CD4-positive, alpha-beta T cell treated with Interleukin-10 for 1 hour (primary cell): ENCODE measurements at places on chromosomes 5 and 9.

DNA sequence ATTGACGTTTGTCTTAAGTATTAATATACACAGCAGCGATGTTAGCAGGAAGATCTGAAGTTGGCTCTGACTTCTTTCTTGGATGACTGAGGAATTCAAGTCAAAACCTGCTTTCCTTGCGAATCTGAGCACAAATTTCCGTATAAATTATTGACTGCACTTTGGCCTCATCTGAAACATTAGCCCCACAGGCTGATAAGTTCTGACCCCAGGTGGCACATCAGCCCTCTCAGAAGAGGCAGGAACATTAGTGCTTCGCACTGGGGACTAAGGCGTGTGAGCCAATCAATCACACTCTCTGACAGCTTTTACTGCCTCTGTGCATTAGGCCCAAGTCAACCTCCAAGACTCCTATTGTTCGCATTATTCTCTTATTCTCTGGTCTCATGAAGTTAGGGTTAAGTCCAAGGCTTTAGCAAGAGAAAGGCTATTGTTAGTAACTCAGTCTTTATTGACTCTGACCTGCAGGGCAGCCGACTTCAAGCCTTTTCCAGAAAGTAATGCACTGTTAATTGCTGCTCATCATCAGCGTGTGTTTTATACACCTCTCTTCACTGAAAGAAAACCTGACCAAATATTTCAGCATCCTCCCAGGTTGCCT is 84.2 kb downstream of the ZNF608 start:
- DNase-seq = no peak

GRCh38 chr9:129291041-129291501 is 113.0 kb upstream of the IER5L start:
- DNase-seq = no peak

DNA sequence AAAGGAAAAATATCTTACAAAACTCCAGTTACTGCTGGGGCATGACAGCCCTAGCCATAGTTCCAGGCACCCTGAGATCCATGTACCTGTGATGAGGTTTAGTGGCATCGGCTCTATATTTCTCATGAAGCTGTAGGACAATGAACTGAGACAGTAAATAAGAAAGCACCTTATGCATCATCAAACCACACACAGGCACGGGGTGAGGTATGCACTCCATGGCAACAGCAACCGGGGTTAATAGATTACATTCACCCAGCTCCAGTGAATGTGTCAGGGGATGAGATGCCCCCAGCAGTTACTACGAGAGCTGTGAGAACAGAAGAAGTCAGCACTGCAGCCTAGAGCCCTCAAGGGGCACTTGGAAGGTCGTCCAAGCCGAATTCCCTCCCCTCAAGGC is 162.0 kb upstream of the S1PR3 start:
- no peak for DNase-seq

DNA sequence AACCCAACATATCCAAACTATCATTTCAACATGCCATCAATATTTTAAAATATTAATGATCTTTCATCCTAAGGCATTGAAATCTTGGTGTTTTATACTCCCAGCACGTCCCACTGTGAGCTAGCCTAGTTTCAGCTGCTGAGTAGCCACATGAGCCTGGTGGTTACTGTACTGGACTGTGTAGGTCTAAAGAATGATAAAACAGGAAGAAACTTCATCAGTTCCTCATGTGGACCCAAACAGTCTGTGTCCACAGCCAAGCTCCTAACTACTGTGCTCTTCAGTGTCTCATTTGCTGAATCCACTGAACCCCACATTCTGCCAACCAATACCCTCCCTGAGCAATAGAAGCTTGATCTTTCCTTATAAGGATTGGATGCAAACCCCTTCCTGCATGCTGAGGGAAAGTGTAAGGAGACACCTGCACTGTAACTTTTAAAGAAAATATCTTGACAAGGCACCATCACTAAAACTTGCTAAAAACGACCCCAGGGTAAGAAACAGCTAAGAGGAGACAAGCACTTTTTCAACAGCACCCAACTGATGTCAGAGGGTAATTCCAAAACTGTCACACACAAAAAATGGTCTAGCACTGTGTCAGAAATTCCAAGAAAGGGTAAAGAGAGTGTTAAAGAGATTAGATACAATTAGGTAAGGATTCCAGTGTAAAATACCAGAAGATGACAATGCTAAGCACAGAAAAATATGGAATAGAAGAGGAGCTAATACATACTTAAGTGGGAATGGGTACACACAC is 126.9 kb downstream of the SPOCK1 start:
- DNase-seq = no peak

GRCh38 chr9:93298498-93299417 is 114.8 kb downstream of the WNK2 start:
- no peak for DNase-seq

- DNase-seq = no peak
Observed at GRCh38 chr9:75041041-75041440, 12.9 kb upstream of the CARNMT1 start.

GRCh38 chr5:80871541-80871961 is 88.6 kb upstream of the RASGRF2 start:
- DNase-seq = no peak

- DNase-seq = no peak
Observed at GRCh38 chr5:79263290-79263689, 27.4 kb downstream of the JMY start.

DNA sequence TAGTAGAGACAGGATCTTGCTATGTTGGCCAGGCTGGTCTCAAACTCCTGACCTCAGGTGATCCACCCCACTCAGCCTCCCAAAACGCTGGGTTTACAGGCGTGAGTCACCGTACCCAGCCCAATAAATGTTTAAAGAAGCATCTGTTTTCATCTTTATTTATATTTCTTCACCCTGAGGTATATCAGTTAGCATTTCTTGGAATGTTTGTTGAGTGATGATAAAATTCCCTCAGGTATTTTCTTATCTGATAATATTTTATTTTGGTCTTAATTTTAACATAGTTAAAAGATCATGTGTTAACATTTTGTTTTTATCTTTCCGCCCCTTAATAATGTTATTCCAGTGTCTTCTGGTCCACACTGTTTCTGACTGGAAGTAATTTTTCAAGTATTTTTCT is 839.6 kb upstream of the CDH10 start:
- no peak for DNase-seq

DNA sequence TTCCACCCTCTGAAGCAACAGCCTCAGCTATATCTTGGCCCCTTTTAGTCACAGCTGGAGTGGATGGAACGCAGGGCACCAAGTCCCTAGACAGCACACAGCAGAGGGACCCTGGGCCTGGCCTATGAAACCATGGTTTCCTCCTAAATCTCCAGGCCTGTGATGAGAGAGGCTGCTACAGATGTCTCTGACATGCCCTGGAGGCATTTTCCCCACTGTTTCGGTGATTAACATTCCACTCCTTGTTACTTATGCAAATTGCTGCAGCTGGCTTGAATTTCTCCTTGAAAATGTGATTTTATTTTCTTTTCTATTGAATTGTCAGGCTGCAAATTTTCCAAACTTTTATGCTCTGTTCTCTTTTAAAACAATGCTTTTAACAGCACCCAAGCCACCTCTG is 384.8 kb downstream of the PRR16 start:
- DNase-seq = no peak

DNA sequence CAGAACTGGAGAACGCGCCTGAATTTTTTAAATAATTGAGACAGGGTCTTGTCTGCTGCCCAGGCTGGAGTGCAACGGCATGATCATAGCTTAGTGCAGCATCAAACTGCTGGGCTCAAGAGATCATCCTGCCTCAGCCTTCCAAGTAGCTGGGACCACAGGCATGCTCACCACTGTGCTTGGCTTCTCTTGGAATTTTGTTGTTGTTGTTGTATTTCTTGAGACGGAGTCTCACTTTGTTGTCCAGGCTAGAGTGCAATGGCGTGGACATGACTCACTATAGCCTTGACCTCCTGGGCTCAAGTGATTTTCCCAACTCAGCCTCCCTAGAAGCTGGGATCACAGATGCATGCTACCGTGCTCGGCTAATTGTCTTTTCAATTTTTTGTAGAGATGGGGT is 58.4 kb upstream of the DAB2IP start:
- DNase-seq = no peak

- peak; percentile 69 for DNase-seq
Observed at GRCh38 chr9:19161257-19162025, 34.1 kb upstream of the PLIN2 start.

GRCh38 chr5:154788212-154788611 is 33.0 kb downstream of the LARP1 start:
- no peak for DNase-seq

GRCh38 chr9:133569891-133570690 is 35.6 kb downstream of the ADAMTSL2 start:
- DNase-seq = no peak

DNA sequence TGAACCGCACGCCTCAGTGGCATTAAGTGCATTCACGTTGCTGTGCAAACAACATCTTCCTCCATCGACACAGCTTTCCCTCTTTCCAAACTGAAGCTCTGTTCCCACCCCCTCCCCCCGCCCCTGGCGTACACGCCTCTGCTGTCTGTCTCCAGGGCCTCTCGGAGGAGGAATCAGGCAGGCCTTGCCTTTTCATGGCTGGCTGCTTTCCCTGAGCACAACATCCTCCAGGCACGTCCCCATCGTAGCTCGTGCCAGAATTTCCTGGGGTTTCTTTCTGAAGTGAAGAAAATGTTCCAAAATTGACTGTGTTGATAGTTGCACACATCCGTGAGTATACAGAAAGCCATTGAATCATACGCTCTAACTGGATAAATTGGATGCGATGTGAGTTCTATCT is 22.3 kb upstream of the TMEM250 start:
- no peak for DNase-seq

- no peak for DNase-seq
Observed at GRCh38 chr9:38112049-38112448, 43.0 kb upstream of the SHB start.

GRCh38 chr9:131773911-131774379 is 34.1 kb upstream of the RAPGEF1 start:
- DNase-seq = peak; percentile 17

GRCh38 chr5:74616236-74617146 is 24.0 kb downstream of the ENC1 start:
- DNase-seq = no peak

GRCh38 chr5:143023411-143024096 is 253.4 kb downstream of the ARHGAP26 start:
- DNase-seq = no peak

- DNase-seq = no peak
Observed at GRCh38 chr9:96361668-96362067, 21.8 kb downstream of the SLC35D2 start.
